ENCODE measurements at places on chromosomes 3 and 15.

DNA sequence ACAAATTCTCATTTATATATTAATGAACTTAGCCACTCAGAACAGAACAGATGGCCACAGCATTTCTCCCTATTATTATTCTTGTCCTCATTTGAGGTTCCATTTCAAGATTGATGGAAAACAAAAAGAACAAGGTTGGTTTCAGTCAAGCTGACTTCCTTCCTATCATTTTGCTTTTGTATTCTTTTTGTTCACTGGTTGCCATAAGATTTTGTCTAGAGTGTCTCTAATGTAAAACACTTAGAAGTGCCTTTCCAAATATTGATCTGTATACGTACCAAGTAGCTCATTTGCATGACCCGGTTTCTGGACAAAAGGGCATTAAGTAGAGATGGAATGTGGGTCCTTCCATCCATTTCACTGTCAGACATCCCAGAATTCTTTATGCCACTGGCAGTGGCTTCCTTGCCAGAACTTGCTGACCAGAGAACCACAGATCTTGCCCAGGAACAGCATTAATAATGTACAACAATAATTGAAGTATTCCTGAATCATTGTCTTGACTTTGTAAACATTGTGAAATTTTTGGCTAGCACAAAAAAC, 63.8 kb downstream of the PEX5L start:
- DNase-seq = no peak

- no peak for DNase-seq
Observed at GRCh38 chr3:69126216-69126615, 3.8 kb upstream of the LMOD3 start.

- DNase-seq = no peak
Observed at GRCh38 chr3:60102154-60102553, 1052.3 kb upstream of the CFAP20DC start.

GRCh38 chr3:117399311-117400078, 689.9 kb downstream of the TUSC7 start:
- DNase-seq = no peak

Data from activated T-cell treated with anti-CD3 and anti-CD28 coated beads, Interleukin-2, amount 50 U/mL, for 24 hours (primary cell).